ENCODE measurements at places on chromosomes 11 and 22. TPM values are rescaled to one million over a fixed set of nuclear protein-coding genes. Genes with fewer than 3 reads are reported as not detected.

The C22orf42 gene
- not detected for total RNA-seq

The OR51I1 gene
- 0.41 TPM for total RNA-seq

The FAT3 gene
- total RNA-seq: 7.9 TPM

The MS4A12 gene
- not detected for total RNA-seq

The TIGD3 gene
- total RNA-seq: 0.18 TPM

The SPTBN2 gene
- 6.4 TPM for total RNA-seq

The HEPHL1 gene
- not detected for total RNA-seq

The CARD10 gene
- total RNA-seq: 14.9 TPM

The IL18BP gene
- total RNA-seq: 18.0 TPM

DNA sequence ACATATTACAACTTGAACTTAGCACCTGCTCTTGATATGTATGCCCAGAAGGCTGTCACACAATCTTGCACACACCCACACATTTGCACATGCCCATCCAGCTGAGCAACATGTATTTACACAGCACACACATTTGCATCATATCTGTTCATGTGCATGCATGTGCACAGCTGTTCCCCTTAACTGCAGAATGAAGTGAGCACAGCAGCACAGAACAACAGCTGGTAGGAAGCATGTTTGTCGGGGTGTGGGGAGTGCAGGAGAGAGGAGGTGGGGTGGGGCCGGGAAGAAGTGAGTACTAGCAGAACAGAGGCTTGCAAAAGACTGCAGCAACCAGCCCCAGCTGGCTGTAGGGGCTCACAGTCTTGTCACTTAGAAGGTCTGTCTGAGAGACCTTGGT lies 296.5 kb downstream of the KIRREL3 start:
- DNase-seq: no peak

GRCh38 chr11:35078470-35078735 lies 60.6 kb upstream of the CD44 start:
- no peak for DNase-seq

DNA sequence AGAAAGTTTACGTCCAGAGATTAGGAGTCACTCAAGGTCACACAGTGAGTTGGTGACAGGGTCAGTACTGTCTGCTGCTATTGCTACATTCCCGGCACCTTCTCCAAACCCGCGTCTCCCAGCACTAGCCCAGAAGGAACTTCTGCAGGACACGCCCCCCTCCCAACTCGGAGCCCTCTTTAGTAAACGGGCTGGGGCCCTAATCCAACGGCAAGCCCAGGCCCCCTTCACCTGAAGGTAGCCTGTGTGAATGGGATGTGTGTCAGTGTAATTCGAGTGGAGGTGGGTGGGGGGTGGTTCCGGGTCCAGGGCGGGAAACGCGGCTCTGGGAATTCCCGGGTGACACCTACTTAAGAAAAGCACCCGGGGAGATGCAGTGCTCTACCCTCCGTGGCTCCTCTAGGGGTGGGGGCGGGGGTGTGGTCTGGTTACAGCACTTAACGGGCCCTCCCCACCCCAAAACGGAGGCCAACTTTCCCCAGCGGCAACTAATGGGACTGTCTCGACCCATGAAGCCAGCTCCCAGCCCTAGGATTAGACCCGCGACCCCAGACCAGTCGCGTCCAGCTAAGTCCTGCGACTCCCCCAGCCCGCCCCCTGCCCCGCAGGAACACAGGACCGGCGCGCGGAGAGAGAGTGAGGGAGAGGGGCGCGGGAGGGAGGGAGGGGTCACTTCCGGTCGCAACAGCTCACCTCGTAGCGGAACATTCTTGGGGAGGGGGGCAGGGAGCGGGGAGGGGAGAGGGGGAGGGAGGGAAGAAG lies 468 bp downstream of the PATL1 start:
- peak; percentile 80 for DNase-seq

DNA sequence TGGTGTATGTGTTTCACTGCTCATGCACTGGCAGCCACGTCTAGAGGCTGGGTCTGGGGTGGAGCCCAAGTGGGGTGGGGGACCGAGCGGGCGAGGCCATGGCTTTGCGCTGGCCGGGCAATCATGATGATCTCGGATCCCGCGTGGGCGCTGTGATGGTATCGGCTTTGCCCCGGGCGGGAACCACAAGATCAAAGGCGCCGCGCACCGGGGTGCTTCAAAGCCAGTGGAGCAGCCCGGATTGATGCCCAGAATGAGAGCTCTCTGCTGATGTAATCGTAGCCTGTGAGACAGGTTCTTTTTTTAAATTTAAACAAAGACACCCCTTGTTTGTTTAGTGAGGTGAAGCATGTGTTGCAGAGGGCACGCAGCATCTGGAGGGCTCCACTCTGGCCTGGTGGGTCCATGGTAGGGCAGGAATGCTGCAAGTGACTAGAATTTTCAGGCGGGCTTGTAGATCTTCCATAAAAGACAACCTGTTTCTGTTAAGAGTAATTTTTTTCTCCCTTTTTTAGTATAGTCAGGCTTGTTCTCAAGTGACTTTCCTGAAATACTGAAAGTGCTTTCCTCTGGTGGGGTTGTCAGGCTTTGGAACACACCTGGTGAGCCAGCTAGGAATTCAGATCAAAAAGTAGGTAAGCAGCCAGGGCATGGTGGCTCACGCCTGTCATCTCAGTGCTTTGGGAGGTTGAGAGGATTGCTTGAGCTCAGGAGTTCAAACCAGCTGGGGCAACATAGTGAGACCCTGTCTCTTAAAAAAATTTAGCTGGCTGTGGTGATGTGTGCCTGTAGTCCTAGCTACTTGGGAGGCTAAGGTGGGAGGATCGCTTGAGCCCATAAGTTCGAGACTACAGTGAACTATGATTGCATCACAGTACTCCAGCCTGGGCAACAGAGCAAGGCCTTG lies 40.7 kb downstream of the ZNRF3 start:
- DNase-seq: peak; percentile 79

DNA sequence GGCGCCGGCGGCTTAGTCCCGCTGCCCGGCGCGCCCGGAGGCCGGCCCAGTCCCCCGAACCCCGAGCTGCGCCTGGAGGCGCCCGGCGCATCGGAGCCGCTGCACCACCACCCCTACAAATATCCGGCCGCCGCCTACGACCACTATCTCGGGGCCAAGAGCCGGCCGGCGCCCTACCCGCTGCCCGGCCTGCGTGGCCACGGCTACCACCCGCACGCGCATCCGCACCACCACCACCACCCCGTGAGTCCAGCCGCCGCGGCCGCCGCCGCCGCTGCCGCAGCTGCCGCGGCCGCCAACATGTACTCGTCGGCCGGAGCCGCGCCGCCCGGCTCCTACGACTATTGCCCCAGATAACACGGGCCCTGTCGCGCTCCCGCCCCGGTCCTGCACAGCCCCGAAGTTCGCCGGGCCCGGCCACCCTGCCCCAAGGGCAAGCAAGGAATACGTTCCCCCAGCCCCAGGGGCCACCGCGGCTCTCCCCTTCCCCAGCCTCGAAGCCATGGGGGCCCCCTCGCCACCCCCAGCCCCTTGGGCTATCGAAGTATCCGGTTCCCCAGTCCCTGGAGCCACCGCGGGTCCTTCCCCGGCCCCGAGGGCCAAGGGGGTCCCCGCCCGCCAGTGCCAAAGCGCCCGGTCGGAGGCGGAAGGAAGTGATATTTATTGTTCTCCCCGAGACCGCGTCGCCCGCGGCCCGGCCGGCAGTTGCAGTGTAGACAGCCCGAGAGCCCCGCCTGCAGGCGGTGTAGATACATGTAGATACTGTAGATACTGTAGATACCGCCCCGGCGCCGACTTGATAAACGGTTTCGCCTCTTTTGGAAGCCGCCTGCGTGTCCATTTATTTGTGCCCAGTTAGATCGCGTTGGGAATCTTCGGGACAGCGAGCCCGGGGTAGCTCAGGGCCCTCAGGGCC lies 6.2 kb downstream of the TBX1 start:
- DNase-seq: peak; percentile 81

DNA sequence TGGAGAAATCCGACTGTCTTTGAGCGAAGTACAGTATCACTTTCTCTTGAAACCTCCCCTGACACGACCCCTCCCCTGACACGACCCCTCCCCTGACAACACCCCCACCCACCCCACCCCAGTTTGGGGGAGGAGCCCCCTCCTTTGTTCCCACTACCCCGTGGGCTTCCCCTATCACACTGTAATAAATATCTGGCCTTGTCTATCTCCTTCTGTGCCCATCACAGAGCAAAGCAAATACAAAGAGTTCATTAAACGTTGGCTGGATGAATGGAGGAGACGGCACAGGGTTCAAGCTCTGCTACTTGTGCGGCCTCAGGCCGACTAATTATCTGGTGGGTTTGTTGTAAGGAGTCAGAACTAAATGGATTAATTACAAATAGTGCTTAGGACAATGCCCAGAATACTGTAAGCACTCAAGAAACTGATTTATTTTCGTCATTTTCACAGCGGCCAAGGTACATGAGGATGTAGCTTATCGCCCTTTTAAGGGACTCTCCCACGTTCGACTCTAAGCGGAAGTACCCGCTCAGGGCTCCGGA lies 628 bp upstream of the GGA1 start:
- no peak for DNase-seq

DNA sequence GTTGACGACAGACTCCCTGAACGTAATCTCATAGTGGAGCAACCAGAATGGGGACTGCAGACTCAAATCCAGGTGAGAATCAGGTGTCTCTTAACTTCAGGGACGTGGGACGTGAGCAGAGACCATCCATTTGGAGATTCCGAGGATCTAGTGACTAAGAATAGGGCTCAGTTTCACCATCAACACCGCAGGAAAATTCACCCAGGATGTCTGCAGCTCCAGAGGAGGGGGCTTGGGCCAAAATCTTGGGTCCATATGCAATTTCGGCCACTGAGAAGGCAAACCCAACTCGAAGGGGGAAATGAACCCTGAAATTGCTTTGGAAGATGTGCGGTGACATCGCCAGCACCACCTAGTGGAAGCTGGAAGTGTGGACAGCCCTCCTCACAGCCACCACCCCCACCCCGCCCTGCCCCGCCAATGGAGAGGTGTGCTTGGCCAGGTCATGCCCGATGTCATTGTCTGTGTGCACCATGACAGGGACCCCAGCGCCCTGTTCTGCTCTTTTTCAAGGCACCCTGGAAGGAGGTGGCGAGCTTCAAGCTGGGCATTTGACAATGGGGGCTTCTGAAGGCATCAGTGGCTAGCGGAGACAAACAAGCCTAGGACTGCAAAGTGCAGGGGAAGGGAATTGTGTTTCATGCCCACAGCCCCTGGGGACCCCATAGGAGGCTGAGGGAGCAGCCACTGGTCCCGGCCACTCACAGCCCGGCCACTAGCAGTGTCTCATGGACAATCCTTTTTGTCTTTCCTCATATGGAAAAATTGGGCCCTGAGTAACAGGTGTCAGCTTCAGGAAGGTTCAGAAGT lies 24.8 kb downstream of the APOL1 start:
- DNase-seq: peak; percentile 68

- DNase-seq: no peak
These were observed 143.8 kb upstream of the DDI1 start for GRCh38 chr11:103892603-103893002.

DNA sequence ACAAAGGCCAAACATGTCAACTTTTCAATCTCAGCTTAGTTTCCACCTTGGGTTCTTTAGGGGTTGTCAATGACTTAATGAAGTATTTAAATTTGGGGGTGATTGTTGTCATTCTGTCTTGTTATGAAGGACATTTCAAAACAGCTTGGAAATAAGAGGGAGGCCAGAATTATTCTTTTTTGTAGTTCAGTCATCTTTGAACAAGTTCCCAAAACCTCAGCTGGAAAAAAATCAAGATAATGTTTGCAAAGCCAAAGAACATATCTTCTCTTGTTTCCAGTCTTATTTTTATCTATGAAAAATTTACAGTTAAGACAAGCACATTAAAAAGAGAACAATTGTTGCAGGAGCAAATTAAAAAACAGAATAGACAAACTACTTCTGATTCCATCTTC lies 612.8 kb downstream of the INSC start:
- no peak for DNase-seq

DNA sequence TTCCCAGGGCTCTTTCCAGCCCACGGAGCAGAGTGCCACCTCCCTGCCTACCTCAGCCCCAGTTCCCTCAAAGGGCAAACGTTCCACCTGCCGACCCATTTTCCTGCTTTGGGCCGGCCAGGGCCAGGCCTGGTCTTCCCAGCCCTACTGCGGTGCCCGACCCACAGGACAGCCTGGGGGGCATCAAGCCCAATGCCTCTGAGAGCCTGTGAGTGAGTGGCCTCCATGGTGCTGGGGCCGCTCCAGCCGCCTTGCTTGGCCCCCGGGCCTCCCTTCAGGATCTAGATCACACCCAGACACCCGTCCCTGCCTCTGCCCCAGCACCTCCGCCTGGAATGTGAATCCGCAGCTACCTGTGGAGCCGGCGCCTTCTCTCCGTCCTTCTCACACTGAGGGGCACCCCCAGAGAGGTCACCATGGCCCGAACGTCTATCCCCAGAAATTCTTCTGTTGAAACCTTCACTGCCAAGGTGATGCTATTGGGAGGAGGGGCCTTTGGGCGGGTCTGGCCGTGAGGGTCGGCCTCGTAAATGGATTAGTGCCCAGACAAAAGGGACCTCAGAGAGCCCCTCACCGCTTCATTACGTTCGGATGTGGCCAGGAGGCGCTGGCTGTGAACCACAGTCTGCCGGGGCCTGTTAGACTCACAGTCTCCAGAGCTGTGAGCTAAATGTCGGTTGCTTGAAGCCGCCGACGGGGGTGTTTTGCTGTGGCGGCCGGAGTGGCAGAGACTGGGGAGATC lies 36.2 kb upstream of the BRSK2 start:
- no peak for DNase-seq

DNA sequence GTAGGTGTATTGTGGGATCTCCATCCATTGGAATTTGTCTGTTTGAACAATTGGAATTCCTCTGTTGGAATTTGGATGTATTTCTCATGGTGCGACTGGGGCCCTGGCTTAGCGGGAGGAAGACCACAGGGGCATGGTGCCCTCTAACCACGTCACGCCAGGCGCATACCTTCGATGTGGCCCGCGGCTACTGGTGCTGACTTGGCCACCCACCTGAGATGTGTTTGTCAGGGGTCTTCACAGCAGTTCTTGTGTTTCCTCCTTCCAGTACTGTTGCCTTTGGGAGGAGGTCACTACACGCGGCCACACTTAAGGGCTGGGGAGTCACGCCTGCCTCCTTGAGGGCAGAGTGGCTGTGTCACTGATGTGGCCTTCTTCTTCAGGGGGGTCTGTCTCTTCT lies 36.6 kb upstream of the GRAMD4 start:
- peak; percentile 37 for DNase-seq

- DNase-seq: peak; percentile 81
These were observed 3.5 kb downstream of the PLXNB2 start for GRCh38 chr22:50303848-50304527.

DNA sequence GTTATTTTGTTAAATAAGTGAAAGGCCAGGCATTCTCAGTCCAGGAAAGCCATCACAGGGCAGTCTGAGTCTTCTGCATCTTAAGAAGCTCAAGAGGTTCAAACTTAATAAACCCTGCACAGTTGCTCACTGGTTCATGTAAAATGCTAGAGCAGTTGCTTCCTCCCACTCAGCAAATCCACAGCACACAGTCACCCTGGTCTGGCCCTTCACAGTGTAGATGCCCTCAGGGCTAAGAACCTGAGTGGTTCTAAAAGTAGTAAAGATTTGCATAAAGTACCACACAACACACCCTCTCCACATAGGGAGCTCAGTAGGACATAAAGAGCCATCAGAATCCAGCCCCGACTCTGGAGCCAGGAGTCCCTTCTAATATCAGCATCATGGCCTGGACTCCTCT lies 58.7 kb downstream of the ZNF280B start:
- DNase-seq: no peak

GRCh38 chr11:79860336-79860735 lies 419.5 kb upstream of the TENM4 start:
- no peak for DNase-seq

Measured in lower lobe of right lung (tissue), 2 donors.